ENCODE measurements at places on chromosomes 1 and 21.

- H3K4me1 ChIP-seq: peaks cover 67% of the 10 kb centered on the region
- no peak overlapping the region for H3K4me3 ChIP-seq
- peak overlapping the region; percentile 37 for H3K27ac ChIP-seq
- DNase-seq: no peak
- no peaks in the 10 kb centered on the region for H3K27me3 ChIP-seq
- no peaks in the 10 kb centered on the region for H3K36me3 ChIP-seq
Measured at GRCh38 chr1:203691447-203691846, 64.8 kb downstream of the ATP2B4 start.

GRCh38 chr1:97844552-97845089, 76.2 kb downstream of the DPYD start:
- no peak overlapping the region for H3K4me3 ChIP-seq
- no peak for DNase-seq
- H3K27ac ChIP-seq: no peak overlapping the region
- no peaks in the 10 kb centered on the region for H3K27me3 ChIP-seq
- H3K4me1 ChIP-seq: no peaks in the 10 kb centered on the region
- no peaks in the 10 kb centered on the region for H3K36me3 ChIP-seq

DNA sequence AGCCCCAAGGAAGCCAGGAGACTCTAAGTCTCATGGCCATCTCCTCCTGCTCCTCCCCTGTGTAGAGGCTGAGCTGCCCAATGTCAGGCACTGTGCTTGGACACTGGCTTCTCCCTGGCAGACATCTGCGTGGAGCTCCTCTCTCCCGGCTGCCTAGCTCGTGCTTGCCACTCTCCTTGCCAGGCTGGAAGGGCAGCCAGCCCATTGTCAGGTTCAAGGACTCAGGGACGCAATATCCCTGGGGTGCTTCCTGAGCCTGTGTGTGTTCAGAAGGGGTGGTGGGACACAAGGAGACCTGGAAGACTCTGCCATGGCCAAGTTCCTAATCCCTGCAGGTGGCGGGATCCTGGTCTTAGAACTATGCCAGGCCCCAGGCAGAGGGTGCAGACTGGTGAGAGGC, 65.4 kb upstream of the PARP1 start:
- no peaks in the 10 kb centered on the region for H3K27me3 ChIP-seq
- no peaks in the 10 kb centered on the region for H3K4me1 ChIP-seq
- no peaks in the 10 kb centered on the region for H3K36me3 ChIP-seq
- H3K4me3 ChIP-seq: no peak overlapping the region
- H3K27ac ChIP-seq: no peak overlapping the region

DNA sequence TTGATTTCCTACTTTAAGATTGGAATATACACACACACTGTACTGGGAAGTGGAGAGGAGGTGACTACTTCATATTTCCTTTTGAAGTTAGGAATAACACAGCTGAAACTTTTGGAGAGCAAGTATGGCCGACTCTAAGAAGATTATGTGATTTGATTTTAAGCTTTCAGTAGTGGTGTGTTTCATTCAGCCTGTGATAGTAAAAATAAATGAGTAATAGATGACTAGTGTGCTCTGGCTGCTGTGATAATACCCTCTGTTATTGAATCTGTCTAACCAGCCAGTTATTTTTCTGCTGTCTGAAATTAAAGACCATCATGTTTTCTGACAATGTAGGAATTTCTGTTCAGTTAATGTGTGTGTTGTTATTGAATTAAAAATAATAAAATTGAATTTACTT, 48.3 kb downstream of the CTTNBP2NL start:
- DNase-seq: no peak
- no peaks in the 10 kb centered on the region for H3K27me3 ChIP-seq
- H3K4me3 ChIP-seq: no peak overlapping the region
- H3K27ac ChIP-seq: no peak overlapping the region
